Activated CD4-positive, alpha-beta T cell treated with anti-CD3 and anti-CD28 coated beads, Interleukin-2, amount 50 U/mL, for 24 hours (primary cell): ENCODE measurements at places on chromosomes 7 and 10.

DNA sequence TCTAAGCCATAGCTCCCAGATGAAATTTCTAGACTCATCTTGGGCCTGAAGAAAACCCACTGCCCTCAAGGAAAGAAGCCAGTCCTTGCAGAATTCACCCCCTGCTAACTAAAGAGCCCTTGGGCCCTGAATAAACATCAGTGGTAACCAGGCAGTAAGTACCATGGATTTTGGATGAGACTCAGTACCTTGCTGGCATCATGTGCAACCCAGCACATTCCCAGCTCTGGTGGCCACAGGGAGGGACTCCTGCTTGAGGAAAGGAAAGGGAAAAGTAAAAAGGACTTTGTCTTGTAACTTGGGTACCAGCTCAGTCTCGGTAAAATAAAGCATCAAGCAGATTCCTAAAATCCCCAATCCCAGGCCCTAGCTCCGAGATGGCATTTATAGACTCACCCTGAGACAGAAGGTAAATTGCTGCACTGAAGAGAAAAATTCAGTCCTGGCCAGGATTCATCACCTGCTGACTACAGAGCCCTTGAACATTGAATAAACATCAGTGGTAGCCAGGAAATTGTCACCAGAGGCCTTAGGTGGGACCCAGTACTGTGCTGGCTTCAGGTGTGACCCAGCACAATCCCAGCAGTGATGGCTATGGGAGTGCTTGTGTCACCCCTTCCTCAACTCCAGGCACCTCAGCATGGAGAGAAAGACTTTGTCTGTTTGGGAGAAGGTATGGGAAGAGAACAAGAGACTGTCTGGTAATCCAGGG is 31.2 kb upstream of the SFTPD start:
- DNase-seq, result no peak

- no peak for DNase-seq
Measured at GRCh38 chr7:69801729-69802682, 203.7 kb downstream of the AUTS2 start.

DNA sequence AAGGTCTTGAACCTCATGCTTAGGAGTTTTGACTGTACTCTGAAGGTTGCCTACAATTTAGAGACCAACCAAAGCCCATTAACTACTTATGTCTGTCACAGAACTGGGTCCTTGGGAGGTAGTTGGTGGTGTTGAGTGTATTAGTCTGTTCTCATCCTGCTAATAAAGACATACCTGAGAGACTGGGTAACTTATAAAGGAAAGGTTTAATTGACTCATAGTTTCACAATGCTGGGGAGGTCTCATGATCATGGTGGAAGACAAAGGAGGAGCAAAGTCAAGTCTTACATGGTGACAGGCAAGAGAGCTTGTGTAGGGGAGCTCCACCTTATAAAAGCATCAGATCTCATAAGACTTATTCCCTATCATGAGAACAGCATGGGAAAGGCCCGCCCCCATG is 319.6 kb upstream of the ZMIZ1 start:
- DNase-seq, result no peak

GRCh38 chr7:2092279-2092678 is 140.5 kb downstream of the MAD1L1 start:
- no peak for DNase-seq

DNA sequence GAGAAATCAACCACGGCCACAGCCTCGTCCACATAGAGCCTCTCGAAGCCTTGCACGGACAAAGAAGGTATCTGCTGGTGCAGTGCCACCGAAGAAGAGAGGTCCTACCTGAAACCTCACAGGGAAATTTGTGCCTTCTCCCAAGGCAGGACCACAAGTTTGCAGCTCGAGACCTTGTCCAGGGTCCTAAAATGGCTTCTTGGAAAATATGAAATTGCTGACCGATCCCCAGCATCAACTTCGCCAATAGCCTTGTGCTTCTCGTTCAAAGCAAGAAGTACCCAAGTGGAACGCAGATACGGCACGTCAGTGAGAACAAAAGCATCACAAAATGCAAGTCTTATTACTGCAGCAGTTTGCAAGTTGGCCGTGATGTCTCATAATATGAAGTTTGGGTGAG is 24.6 kb downstream of the PTPRN2 start:
- no peak for DNase-seq
